ENCODE measurements at places on chromosomes 3 and 15.

- no peak for ATAC-seq
Observed at GRCh38 chr3:25091934-25092333, 336.1 kb upstream of the RARB start.

DNA sequence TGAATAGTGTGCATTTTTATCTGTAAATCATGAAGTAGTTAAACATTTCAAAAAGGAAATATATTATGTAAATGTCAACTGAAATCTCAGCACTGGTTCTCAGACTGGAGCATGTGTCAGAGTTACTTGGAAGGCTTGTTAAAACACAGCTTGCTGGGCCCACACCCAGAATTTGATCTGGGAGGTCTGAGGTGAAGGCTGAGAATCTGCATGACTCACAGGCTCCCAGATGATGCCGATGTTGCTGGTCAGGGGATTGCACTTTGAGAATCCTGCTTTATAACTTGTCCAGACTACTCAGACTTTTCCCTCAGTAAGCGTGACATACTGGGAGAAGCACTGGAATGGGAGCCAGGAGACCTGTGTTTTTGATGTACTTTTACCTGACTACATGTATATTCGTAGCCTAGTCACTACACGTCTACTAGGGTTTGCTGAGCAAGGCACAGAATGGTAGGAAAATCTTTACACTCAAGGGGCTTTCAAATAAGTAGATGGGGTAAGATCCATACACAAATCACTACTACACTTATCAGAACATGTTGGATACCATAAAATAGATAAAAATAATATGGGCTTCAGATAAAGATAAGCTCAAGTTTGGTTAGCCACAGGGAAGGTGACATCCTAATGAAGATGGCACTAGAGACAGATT, 77.1 kb upstream of the MEX3B start:
- peak; percentile 69 for ATAC-seq

DNA sequence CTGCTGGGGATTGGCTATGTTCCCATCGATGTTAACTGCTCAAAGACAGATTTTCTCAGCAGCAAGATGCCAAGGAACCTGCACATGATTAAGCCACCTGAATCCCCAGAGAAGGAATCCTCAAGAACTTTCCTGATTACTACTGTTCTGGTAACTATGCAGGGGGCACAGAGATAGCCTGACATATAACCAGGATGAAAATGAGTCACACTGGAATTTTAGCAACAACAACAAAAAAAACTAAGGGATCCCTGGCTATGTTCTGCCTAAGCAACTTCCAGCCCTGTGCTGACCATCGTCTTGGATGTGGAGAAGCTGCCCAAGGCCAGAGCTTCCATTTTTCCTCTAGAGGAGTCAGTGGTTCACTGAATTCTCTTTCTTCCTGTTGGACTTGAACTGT, 13.8 kb downstream of the RIOX2 start:
- ATAC-seq: no peak

- ATAC-seq: no peak
Observed at GRCh38 chr3:187165144-187165543, 25.8 kb upstream of the RPL39L start.

DNA sequence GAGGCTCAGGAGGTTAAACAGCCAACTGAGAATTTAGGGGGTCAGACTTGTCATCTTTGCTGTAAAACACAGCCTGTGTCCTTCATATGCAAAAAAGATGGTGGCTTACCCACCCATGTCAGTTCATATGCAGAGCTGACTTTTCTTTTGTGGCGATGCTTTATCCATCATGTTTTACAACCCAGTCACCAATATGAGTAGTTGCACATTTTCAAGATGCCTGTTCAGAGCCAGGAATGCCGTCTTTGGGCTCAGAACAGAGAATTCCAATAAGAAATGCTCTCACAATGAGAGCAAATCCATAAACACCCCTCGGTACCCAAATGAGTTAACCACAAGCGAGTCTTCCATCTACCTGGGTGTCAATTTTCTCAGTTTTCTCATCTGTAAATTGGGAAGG, 83.6 kb downstream of the TIGIT start:
- no peak for ATAC-seq
